ENCODE measurements at places on chromosomes 6 and 20.

- DNase-seq: no peak
These were observed 31.5 kb downstream of the TRAF3IP2 start for GRCh38 chr6:111573892-111574797.

DNA sequence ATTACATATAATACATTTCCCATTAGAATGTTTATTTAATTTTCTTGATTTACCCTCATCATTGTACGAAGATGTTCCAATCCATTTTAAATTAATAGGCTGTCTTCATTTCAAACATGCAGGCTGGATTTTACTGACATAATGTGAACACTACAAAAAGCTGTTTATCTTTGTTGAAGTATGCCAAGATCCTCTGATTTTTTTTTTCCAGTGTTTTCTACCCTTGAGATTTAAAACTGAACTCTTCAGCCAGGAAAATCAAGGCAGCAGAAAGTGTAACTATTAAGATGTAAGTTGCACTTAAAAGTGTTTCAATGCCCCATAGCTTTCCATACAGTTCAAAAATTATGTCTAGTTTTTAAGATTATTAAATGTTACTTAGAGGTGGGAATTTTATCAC, 43.5 kb downstream of the PRKN start:
- no peak for DNase-seq

- no peak for DNase-seq
These were observed 60.0 kb downstream of the BMP2 start for GRCh38 chr20:6827472-6827871.

DNA sequence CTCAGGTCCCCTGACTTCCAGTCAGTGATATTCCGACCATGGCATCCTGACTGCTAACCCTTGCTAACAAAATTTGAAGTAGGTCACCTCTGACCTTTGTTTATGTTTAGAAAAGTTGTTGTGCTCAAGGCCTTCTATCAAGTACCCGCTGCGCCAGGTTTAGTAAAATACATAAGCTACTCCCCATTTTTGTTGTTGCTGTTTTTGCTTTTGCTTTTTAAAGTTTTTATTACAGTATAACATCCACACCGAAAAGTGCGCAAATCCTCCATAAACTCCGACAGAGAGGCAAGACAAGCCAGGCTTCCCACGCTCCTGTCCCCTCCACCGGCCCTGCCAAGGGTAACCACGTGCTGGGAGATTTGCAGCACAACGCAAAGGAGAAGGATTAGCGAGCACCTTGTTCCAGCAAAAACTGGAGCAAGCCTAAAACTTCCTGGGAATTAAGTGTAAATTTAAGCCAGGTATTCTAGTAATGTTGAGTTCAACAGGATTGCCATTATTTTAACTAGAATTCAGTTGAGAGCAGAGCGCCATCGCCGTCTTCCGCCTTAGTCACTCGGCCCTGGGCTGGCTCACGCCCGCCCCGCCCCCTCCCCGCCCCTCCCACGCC, 17.8 kb upstream of the HMGN4 start:
- no peak for DNase-seq

DNA sequence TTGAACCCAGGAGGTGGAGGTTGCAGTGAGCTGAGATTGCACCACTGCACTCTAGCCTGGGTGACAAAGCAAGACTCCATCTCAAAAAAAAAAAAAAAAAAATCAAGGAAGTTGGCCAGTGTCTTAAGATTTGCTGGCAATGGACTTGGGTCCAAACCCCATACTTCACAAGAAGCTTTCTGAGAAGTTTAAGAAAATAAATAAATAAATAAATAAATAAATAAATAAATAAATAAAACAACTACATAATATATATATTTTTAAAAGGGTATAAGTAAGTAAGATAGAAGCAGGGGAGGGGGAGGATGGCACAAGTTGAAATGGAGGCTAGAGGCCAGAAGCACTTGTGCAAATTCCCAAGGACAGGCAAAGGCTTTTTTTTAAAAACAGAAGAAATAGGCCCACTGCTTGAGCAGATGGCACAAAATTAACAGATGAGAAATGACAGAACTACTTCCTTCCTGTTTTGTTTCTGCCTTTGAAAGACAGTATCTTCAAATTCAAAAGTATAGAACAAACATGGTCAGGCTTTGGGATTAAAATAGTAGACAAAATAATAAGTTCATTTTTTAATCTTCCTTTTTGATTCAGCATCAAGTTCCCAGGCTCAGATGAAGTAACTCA, 287.7 kb downstream of the ALDH8A1 start:
- no peak for DNase-seq

DNA sequence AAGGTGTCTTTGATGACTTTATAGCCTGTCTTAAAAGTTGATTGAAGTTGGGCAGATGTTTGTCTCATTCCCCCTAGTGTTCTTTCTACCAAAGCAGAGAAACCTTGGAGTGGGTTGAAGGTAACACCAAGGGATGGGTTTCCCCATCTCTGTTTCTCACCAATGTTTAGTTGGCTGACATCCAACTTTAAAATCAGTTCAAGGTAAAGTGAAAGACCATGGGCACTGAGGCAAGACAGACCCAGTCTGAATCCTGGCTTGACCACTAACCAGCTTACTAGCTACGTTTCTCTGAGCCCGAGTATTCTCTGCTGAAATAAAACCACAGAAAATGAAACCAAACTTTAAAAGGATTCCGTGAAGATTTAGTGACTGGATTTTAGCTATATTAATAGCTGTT, 258.9 kb downstream of the KIF16B start:
- no peak for DNase-seq

DNA sequence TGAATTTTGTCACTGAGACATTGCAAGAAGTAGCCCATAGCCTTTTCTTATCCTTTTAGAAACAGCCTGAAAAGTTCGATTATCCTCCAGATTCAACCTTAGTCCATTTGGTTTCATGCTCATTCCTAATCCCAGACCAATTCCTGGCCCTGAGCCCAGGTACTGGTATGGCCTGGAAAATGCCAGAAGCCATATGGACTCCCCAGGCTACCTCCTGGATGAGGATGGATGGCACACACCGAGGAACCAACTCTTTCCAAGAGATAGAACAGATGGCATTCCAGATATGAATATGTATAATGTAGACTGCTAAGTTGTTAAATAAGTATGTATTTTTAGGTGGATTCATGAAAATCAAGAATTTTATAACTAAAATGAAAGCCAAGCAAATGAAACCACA, 51.6 kb upstream of the SNAP25 start:
- no peak for DNase-seq

DNA sequence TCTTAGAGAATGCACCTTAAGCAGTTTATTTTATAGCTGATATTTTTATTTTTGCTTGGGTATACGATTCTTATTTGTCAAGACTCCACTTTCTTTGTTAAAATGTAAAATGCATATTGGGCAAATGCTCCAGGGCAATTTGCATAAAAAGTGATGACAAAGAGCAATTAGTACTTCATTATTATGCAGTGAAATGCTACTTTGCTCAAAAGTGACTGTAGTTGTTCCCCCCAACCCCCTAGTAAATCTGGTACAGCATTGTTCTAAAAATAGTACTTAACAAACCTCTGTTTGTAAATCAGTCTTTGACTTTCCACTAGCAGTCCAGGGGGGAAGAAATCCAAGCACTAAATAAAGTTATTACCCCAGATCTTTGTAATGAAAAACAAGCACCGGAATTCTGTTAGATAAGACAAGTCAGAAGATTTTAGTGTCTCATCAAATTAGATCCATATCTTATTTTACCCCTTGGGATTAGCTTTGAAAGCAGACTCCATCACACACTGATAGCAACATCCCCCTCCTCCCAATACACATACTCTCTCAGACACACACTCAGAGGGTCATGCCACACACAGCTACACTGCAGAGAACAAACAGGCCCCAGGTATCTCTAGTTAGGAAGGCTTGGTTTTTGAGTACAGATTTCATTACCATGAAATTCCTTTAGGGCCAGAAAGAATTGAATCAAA, 32.9 kb upstream of the BACH2 start:
- DNase-seq: no peak
